Stimulated activated CD8-positive, alpha-beta memory T cell treated with anti-CD3 and anti-CD28 coated beads, Interleukin-4, amount 100 ng/mL, for 4 hours (primary cell): ENCODE measurements at places on chromosomes 1 and 21.

DNA sequence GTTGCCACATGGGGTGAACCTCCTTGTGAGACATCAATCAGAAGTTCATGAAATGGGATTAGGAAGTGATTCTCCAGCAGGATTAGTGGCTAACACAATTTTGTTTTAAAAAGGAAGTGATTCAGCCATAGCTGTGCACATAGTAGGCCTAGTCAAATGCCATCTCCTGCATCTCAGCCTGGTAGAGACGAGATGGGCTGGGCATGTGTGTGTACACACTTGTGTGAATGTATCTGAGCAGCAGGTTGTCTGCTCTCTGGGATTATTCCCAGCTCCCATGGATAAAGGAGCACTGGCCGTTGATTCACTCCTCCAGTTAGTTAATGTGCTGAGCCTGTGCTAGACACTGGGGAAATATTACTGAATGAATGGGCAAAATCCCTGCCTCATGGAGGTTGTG, 2.0 kb downstream of the FOXE3 start:
- no peak for DNase-seq

- no peak for DNase-seq
Measured at GRCh38 chr1:27650539-27651175, 15.7 kb upstream of the FGR start.

- DNase-seq: no peak
Measured at GRCh38 chr1:66282891-66283621, 250.9 kb upstream of the SGIP1 start.

DNA sequence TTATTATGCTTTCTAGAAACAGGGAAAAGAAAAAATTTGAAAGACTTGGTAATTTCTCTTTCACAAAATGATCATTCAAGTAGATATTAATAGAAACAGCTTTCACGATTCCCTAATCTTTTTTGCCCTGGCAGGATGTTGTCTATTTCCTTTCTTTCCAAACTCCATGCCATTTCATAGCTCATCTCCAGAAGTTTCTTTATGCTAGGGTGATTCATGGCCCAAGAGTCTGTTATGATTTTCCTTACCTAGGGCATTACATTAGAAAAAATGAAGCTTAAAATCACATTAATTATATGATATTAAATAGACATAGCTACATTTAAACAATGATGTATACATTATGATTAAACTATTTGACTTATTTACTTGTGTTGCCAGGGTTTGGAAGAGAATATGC, 762.1 kb downstream of the LTN1 start:
- no peak for DNase-seq

- DNase-seq: no peak
Measured at GRCh38 chr1:11888877-11889208, 30.1 kb upstream of the NPPB start.

- no peak for DNase-seq
Measured at GRCh38 chr1:163981500-163982030, 577.4 kb upstream of the PBX1 start.

GRCh38 chr1:200262326-200262965, 147.4 kb downstream of the ZNF281 start:
- DNase-seq: no peak

DNA sequence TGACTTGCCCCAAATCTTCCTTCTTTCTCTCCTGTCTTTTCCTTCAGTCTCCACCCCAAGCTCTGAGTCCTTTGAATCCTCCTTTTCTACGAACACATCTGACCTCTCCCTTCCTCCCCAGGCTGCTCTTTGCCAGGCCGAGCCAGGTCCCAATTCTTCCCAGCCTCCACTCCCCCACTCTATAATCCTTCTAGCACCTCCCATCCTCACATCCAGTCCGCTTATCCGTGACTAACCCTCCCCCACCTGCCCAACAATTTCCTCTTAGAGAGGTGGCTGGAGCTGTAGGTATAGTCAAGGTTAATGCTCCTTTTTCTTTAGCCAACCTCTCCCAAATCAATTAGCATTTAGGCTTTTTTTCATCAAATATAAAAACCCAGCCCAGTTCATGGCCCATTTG, 9.5 kb upstream of the HPDL start:
- DNase-seq: no peak

DNA sequence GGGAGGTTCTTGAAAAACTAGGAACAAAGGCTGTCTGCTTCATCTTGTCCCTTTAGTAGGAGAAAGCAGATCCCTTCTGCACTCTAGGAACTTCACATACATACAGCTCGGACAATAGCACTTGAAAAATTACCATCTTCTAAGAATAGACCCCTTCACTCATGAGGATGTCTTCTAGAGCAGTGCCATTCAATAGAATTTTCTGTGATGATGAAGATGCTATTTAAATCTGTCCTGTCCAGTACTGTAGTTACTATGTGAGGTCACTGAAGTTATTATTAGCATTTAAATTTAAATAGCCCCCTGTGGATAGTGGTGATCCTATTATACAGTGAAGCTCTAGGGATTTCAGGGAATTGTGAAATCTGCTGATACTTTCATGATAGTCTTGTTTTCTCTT, 46.4 kb upstream of the RAB3GAP2 start:
- no peak for DNase-seq

DNA sequence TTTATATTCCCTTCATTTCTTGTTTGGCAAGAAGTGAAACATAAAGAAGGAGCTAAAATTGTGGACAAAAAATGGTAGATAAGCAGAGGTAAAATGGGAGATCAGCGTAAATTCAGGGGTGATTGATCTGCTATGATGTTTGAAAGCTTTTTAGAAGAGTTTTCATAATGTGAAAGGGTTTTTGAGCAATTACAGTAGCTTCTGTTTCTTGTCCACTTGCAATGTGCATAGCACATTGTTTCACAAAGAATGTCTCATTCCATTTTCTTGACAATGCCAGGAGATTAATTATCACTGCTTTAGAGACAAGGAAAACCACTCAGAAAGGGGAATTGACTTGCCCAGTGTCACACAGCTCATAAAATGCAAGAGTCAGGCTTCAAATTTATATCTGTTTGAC, 65.9 kb upstream of the PLPPR4 start:
- DNase-seq: no peak

GRCh38 chr1:71296551-71297134, 215.8 kb upstream of the ZRANB2 start:
- no peak for DNase-seq
